ENCODE measurements at places on chromosomes 4 and X.

GRCh38 chr4:10116569-10117358 lies at the start of gene WDR1:
Gene WDR1 (minus strand): TSS chr4:10116799. CDS start chr4:10116666, 133 bp downstream.
- DNase-seq: peak; percentile 90

DNA sequence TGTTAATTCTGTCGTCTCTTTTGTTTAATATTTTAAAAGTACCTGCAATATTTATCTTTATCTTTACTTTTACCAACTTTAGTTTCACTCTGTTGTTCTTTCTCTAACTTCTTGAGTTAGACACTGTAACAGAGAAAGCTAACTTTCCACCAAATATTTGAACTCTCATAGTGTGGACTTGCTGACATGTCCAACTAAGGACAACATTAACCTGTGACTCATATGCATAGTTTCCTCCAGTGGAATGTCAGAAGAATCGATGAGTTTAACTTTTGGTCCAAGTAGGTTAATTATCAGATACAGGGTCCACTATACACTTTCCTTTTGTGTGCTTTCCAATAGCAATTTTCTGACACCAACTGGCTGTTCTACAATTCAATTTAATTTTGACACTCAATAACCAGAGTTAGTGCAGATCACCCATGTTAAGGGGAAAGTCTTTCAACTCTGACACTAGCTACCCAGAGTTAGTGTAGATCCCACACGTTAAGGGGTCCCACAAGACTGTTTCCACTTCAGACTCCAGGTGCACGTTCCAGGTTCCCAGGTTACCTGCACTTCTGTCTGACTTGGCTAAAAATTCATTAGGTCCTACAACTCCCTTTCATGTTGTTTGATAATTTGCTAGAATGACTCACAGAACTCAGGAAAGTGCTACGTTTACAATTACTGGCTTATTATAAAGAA lies 559.0 kb upstream of the AMOT start:
- no peak for DNase-seq

DNA sequence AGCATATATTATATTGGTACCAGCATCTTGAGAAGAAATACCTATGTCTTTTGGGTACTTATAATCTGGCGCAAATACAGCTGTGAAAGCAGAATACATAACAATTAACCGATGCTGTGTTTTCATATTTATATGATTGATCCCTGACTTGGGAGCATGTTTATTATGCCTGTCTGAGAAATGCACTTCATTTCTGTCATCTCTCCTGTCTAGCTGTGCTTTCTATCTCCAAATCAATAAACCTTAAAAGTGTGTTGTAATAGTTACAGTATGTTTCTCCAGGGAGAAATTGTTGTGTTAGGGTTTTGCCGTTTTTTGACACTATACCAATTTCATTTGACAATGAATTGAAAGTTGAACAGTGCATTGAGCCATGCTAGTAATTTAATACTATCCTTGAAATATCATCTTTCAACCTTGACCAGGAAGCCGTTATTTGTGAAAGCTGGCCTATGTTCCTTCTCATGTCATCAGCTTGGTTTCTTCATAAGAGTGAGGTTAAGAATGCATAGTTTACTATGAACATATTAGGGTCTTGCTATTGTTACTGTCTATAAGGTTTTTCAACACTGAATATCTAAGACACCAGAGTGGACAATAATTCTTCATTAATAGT lies 206.2 kb upstream of the PCDH18 start:
- no peak for DNase-seq

GRCh38 chr4:124132161-124132560 lies 580.4 kb downstream of the ANKRD50 start:
- DNase-seq: no peak

DNA sequence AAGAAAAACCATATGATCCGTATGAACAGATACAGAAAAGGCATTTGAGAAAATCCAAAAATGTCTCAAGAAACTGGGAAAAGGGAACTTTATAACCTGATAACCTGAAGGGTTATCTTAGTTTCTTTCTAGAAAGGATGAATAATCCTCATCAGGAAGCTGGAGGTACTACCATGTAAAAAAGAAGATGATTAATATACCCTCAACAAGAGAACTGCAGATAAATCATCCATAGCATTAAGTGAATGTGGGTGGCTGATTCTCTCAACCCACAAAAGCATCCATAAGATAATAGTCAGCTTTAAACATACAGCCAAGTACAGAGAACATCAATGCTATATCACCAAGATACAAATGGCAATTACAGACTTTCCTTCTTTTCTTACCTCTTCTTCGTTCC lies 26.4 kb downstream of the ANAPC10 start:
- no peak for DNase-seq

- no peak for DNase-seq
These were observed 17.9 kb downstream of the VSIG4 start for GRCh38 chrX:66021765-66022631.

DNA sequence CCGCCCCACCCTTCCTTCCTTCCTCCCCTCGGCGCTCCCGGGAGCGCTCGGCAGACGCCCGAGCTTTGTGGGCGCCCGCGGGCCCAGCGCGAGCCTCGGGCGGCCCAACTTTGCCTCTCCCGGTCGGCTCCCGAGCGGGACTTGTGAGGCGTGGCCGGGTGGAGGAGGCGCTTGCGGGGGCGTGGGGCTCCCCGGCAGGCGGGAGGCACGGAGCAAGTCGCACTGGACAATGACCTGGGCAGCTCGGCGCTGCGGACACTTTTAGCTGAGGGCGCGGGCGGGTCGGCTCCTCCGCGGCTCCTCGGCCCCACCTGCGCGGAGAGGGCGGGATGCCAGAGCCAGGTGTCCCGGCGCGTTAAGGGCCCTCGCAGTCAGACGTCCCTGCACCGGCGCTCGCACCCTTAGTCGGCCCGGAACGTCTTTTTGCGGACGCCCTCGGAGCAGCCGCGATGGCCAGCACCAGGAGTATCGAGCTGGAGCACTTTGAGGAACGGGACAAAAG lies 385 bp downstream of the DCLK2 start:
- DNase-seq: no peak

- DNase-seq: peak; percentile 2
These were observed 13.8 kb upstream of the ENOX2 start for GRCh38 chrX:130916636-130917422.

GRCh38 chr4:328729-329128 lies 8.9 kb upstream of the ZNF141 start:
- no peak for DNase-seq

GRCh38 chr4:186684889-186685309 lies 38.8 kb downstream of the FAT1 start:
- no peak for DNase-seq

GRCh38 chrX:151919610-151920009 lies 6.9 kb downstream of the MAGEA4 start:
- no peak for DNase-seq

GRCh38 chr4:107034091-107034995 lies 1.8 kb downstream of the DKK2 start:
- DNase-seq: no peak
